Esophagus squamous epithelium (tissue), 5 donors: ENCODE measurements at places on chromosomes 3 and 15. TPM values are rescaled to one million over a fixed set of nuclear protein-coding genes. Genes with fewer than 3 reads are reported as not detected.

Gene SHC4
- total RNA-seq = not detected

Gene FETUB
- 0.26 TPM for total RNA-seq

Gene MME
- 0.27 TPM for total RNA-seq

Gene CLDN18
- not detected for total RNA-seq

Gene ISG20
- 24.1 TPM for total RNA-seq

Gene ZNF80
- total RNA-seq = not detected

Gene MCTP2
- total RNA-seq = 11.2 TPM

Gene MYLK
- total RNA-seq = 320 TPM

Gene VIPR1
- 15.4 TPM for total RNA-seq

Gene KCNMB2
- total RNA-seq = not detected

Gene TNFAIP8L3
- total RNA-seq = 3.7 TPM

Gene LAMB2
- 200 TPM for total RNA-seq

Gene PLIN1
- 0.26 TPM for total RNA-seq

Gene XCR1
- 0.12 TPM for total RNA-seq

Gene FAM162A
- total RNA-seq = 50.5 TPM

Gene DCLK3
- 0.18 TPM for total RNA-seq

Gene AGBL1
- not detected for total RNA-seq

Gene MYZAP
- total RNA-seq = 36.0 TPM

Gene GOLGA6A
- total RNA-seq = not detected

Gene ITGA11
- total RNA-seq = 0.19 TPM
